ENCODE measurements at places on chromosomes 3 and 15.
A peak's percentile ranks its signal among the peaks of the same experiment; 100 is the strongest.

GRCh38 chr3:87287011-87287410, 10.6 kb upstream of the POU1F1 start:
- DNase-seq = no peak

DNA sequence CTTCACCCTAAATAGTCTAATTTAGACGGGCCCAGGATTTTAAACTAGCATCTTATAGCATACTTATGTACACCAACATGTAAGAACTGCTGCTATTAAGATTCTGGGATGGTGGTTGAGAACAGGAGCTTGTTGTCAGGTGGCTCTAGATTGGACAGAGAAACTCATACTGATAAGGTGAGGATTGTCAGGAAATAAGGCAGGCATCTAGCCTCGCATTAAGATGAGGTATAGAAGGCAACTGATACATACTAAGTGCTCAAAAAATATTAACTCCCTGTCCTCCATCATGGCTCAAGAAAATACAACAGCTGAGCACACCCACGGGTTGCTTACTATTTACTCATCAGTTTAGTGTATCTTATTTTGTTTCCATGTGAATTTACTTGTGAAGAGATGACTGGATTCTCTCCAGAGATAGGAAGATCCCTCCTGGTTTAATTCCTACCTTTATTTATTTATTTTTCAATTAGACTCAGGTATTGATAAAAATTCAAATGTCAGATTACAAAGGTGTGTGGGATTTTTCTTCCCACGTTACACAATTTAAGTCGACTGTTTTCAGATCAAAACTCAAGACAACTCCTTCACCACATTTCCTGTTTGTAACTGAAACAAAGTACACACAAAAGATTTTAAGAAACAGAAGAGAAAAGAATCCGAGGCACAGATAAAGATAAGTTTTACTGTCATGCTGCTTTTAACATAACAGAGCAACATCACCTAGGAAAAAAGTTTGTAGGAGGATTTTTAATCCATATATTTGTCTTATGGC, at the start of gene TRAT1:
Gene TRAT1 (plus strand): TSS at position 664 of the 775 bp plus-strand sequence. CDS start 142 bp downstream, outside the sequence.
- DNase-seq = no peak

- no peak for DNase-seq
These were observed 127.2 kb upstream of the DLG1 start for GRCh38 chr3:197425485-197426120.

DNA sequence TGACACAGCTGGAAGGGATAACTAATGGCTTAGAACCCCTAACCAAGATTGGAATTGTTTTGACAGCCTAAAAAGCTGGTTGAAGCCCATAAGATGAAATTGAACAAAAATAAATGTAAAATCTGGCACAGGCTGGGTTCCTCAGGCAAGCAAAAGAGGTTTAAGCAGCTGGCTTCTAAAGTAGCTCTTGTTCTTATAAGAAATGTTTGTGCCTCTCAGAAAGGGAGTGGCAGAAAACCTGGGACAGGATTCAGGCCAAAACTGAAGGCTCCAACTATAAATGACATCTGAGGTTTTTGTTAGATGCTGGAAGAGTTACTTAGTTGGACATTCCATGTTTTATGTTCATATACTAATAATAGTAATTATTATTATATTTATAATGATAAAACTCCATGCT, 378.3 kb downstream of the CNTN4 start:
- no peak for DNase-seq

- no peak for DNase-seq
These were observed 30.4 kb downstream of the SLC24A1 start for GRCh38 chr15:65651831-65652749.

DNA sequence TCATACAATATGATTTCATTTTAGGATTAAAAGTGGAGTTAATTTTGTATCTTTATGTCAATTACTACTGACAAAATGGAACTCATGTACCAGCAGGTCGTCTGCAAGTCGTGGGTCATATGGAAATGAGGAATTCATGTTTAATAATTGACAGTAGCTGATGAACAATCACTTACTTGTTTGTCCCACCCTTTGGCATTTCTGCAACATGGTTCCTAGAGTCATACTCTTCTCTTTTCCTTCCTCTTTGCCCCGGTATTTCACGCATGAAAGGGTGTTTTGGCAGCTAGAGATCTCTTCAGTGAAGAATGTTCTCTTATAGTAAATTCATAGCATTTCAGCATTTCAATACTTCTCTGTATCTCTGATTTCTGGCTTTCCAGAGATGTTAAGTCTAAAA, 133.3 kb upstream of the SLC24A5 start:
- DNase-seq = no peak

GRCh38 chr15:60218256-60218655, 179.5 kb downstream of the ANXA2 start:
- no peak for DNase-seq

GRCh38 chr15:96687388-96688107, 357.0 kb downstream of the NR2F2 start:
- DNase-seq = no peak

GRCh38 chr3:72041511-72041910, 256.6 kb upstream of the PROK2 start:
- no peak for DNase-seq

DNA sequence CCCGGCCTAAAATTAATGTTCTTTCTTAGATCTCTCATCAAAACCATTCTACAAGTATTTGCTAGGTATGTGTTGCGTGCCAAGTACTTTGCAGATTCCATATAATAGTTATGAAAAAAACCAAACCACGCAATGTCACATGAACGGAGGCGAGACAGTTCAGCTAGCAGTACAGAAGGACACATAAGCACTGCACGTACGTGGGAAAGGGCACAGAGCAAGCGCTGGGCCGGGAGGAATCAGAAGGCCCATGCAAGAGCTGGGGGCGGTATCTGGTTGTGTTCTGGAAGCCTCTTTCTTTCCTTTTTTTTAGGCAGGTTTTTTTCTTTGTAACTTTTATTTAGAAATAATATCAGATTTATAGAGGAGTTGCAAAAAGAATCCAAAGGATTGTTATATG, 11.3 kb downstream of the PDIA5 start:
- no peak for DNase-seq

DNA sequence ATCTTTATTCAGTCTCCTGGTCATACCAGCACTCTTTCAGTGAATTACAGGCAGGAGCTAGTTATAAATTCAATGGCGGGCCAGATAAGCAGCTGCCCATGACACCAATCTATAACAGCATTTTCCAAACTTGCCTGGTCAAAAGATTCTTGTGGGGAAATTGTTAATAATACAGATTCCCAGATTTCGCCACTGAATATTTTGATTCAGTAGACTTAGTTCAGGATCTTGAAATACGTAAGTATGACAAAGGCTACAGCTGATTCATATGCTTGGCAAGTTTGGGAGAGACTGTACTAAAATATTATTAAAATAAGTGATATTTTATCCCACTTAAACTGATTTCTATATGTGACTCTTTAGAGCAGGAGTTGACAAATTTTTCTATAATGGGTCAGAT, 119.3 kb downstream of the TMCO5A start:
- DNase-seq = no peak

DNA sequence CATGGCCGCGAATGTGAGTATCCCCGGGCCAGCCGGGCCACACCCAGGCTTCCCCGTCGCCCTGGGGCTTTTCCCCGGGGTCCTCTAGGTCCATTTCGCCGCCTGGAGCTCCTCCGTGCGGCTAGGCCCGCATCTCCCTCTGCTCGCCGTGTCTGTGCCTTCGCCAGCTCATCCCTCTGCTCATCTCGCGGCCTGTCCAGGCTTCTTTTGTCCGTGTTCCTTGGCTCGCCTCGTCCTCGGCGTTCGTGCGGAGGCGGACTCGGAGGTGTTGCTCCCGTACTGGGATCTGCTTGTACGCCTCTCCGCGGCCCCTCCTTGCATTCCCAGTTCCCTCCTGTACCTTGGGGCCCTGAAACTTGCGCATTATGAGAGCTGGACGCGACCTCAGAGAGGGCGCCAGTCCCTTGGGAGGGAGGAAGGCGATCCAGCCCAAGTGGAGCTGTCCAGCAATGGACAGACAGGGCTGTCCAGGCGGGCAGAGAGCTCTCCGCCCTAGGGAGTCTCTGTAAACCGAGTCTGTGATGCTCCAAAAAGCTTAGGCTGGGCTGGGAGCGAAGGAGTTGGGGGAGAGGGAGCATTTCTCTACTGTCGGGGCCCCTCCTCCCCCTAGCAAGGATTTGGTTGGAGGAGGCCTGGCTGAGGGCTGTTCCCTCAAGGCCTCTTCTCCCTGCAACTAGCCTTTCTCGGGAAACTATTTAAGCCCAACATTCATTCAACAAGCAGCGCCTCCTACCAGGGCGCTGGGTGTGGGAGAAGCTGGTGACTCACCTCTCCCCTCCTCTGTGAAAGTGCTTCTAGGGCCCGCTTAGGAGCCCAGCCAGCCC, 553 bp downstream of the TMEM43 start:
- no peak for DNase-seq

GRCh38 chr15:76996526-76997401, 1.8 kb downstream of the PSTPIP1 start:
- no peak for DNase-seq

GRCh38 chr3:193954752-193955151, 181.2 kb upstream of the HES1 start:
- no peak for DNase-seq

- no peak for DNase-seq
These were observed 4.6 kb downstream of the STIMATE start for GRCh38 chr3:52892625-52893311.

- no peak for DNase-seq
These were observed 23.2 kb downstream of the GPR176 start for GRCh38 chr15:39896846-39897245.

- DNase-seq = no peak
These were observed 36.4 kb upstream of the CACNA2D3 start for GRCh38 chr3:54085936-54086335.

DNA sequence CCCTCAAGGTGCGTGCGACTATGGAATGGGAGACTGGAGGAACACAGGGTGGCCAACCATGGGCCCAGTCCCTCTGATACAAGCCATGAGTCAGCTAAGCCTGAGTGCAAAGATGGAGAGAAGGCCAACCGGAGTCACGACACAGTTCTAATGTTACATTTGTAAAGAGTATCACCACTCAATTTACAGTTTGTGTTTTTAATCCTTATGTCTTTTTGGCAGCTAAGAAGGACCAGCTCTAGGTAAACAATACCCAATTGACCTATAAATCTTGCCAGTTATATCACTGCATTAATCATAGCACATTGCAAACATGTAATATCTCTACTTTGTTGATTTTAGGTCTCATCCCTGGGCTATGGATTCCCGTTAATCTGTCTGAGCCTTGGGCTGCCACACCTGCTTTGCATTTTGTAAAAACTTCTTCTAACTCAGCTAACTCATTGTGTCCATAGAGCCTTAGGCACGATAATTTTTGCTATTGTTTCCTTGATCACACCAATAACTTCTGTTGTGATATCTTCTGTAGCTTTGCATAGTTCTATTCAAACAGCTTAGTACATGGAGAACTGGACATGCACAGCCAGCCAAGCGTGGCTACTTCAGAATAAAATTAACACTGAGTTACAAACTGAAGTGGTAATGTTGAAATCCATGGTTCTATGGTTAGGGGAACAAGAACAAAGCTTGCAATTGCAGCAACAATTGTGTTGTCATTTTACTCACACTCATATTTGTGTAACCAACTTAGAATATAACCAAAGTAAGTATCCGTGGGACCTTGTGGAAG, 50.3 kb downstream of the LSM3 start:
- no peak for DNase-seq

DNA sequence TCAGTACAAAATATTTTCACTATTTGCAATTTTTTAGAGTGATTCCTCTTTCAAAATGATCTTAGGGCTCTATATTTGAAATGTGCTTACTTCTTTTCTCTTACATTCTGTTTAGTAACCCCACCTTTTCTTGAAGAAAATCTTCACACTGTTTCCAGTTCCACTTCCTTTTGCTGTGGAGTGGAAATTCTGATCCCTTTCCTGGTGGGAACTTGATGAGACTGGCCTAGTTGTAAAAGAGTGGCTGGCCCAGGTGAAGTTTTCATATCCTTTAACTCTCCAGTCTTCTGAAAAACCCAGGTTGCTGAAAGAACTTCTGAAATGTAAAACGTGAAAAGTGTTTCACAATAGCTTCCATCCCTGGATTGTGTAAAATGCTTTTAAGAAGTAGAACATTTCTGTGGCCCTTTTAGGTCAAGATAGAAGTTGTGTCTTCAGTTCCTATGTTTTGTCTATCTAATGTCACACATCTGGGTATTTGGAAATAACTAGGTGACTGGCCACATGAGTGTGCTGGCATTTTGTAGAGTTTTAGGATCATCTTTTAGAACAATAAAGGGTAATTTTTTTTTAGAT, 84.8 kb upstream of the LRIG1 start:
- no peak for DNase-seq

DNA sequence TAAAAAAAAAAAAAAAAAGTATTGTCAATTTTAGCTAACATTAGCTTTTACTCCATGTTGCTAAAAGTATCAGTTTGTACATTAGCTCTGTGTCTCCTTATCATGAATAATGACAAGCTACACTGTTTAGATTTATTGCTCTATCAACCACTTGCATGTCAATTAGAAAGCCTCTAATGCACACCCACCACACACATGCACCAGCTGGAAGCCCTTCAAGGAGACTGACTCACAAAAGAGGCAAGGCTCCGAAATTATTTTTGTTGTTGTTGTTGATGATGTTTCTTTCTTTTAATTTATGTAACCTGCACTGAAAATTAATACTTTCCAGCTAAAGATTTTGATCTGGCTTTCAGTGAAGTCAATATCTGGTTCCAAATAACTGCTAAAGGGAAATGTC, 71.5 kb downstream of the ETFA start:
- no peak for DNase-seq

DNA sequence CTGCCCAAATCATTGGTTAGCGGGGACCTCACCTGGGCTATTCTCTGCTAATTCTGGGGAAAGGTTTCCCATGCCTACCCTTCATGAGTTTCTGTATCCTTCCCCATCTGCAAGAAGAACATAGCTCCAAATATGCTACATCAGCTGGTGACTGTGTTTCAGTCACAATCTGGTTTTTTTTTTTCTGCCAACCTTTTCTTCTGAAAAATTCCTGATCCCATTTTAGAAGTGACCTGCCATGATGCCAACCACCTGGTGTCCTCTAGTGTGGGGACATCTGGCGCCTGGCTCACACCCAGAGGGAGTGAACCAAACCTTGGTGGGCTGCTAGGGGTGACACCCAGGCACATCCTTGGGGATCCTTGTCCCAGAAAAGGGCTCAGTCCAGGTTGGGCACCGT, 76.1 kb downstream of the CHRD start:
- no peak for DNase-seq

DNA sequence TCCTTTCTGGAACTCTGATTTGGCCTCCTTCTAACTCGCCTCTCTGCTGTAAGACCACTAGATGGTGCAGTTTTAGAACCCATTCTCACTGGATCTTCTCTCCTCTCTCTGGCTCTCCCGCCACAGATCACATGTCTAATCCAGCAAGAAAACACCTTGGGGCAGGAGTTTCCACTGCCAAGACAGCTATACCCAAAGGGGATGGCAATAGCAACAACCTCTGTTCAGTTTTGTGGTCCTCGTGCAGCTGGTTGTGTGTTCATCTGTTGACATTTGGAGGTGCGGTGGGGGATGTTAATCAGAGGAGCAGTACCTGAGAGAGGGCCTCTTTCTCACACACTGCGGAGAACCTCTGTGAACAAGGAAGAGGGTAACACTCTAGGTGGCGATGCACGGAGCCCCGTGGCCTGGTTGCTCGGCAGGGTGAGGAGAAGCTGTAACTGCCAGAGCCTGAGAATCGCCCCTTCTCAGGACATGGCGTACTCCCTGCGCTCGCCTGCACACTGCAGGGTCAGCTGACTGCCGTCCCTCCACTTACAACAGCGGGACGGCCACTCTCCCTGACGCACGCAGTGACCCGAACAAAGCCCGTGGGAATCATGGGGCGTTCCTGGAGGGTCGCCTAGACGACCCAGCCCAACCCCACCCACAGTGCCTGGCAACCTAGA, at the start of gene TEX55:
Gene TEX55 (plus strand): TSS at position 666 of the 668 bp plus-strand sequence. CDS start 25 bp downstream, outside the sequence.
- DNase-seq = peak; percentile 4

Data from NCI-H187 treated with DMSO at 0.1 percent for 48 hours (cell line).